ENCODE measurements at places on chromosomes 3 and 15.
A peak's percentile ranks its signal among the peaks of the same experiment; 100 is the strongest.

- no peak for DNase-seq
Measured at GRCh38 chr3:169240786-169241486, 422.6 kb downstream of the MECOM start.

- no peak for DNase-seq
Measured at GRCh38 chr3:13235079-13235478, 161.8 kb upstream of the IQSEC1 start.

- DNase-seq = no peak
Measured at GRCh38 chr3:133890037-133890436, 5.6 kb downstream of the RAB6B start.

DNA sequence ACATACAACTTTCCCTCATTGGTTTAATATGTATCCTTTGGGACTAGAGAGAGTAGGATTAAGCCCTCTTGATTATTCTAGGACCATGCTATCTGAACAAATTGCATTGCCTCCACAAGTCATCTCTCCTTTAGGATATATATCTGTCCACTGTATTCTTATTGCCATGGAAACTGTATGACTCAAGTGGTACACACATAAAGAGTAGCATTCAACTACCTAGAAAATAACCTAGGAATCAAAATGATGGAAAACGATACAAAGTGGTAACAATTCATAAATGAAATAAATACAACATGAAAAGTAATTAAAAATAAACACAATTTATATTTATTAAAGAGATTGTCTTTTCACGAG lies 212.1 kb upstream of the P2RY1 start:
- DNase-seq = no peak

DNA sequence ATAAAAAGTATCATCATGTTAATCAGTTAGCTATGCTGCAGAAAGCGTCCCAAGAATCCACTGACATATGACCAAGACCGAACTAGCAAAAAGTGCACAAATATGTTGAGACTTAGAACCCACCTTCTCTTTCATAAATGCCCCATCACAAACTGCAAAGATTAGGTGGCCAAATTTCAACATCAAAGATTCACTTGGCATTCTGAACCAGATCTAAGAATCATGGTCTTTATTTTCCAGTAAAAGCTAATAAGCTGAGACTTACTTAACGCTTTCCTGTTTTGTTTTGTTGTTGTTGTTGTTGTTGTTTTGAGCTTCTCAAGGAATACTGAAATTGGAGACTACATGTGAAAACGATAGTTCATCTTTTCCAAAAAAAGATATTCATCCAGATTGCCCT lies 62.4 kb downstream of the ZBTB20 start:
- no peak for DNase-seq

- peak; percentile 24 for DNase-seq
Measured at GRCh38 chr3:64650715-64651114, 37.1 kb downstream of the ADAMTS9 start.

- no peak for DNase-seq
Measured at GRCh38 chr3:25678581-25678980, 13.9 kb upstream of the TOP2B start.

DNA sequence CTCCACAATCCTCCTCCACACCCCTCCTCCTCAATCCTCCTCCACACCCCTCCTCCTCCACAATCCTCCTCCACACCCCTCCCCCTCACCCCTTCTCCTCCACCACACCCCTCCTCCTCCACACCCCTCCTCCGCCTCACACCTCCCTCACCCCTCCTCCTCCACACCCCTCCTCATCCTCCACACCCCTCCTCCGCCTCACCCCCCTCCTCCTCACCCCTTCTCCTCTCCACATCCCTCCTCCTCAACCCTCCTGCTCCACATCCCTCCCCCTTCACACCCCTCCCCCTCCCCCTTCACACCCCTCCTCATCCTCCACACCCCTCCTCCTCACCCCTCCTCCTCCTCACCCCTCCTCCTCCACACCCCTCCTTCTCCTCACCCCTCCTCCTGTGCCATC lies 69.8 kb upstream of the BLM start:
- no peak for DNase-seq

- no peak for DNase-seq
Measured at GRCh38 chr15:63065262-63066221, 23.0 kb downstream of the TPM1 start.

DNA sequence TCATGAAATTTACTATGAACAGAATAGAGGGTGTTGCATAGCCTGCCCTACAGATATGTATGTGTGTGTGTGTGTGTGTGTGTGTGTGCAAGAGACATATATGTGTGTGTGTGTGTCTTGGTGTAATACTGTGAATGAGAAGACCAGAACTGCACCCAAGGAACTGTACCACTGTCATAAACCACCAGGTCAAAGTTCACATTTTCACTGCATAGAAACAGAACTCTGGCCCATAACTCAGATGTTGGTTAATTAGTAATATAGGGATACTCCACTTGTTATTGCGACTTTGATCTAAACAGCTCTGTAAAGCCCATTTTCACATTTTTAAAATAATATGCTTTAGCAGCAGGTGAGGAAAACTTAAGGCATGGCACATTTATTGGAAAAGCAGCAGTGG lies 111.8 kb downstream of the IGF2BP2 start:
- no peak for DNase-seq

- peak; percentile 30 for DNase-seq
Measured at GRCh38 chr3:186413615-186414415, 51.8 kb upstream of the DGKG start.

- no peak for DNase-seq
Measured at GRCh38 chr3:49831341-49831740, 17.6 kb upstream of the UBA7 start.

- DNase-seq = no peak
Measured at GRCh38 chr3:39281533-39281932, 1.7 kb upstream of the CX3CR1 start.

GRCh38 chr3:133460809-133461208 lies 61.0 kb downstream of the BFSP2 start:
- DNase-seq = peak; percentile 60

DNA sequence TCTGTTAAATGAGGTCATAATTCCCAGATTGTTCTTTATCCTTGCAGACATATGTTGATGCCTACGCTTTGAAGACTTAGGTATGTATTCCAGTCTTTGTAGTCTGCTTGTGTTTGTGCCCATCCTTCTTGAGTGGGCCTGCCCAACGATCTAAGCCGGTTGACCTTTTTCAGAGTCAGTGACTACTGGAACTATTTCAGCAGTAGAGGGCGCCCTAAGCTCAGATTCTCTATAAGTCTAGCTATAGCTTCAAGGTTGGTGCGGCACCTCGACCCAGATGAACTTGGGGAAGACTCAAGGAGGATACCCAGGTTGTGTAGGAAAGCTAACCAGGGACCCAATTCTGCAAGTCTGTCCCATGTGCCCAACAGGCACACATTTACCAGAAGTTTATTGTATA lies 228.8 kb upstream of the PPP2R3A start:
- no peak for DNase-seq

DNA sequence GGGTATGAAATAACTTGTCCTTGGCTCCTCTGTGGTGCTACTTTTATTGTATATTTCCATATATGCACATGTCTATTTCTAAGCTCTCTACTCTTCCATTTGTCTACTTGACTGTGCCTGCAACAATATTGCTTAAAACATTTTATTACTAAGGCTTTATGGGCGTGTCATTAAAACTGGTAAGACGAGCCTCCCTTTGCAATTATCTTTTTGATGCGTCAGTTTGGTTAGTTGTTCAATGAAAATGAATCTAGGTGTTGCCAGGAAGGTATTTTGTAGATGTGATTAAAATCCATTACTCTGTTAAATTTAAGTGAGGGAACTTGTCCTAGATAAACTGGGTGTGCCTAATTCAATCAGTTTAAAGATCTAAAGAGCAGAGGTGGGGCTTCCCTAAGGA lies 12.9 kb upstream of the TRA2B start:
- no peak for DNase-seq

DNA sequence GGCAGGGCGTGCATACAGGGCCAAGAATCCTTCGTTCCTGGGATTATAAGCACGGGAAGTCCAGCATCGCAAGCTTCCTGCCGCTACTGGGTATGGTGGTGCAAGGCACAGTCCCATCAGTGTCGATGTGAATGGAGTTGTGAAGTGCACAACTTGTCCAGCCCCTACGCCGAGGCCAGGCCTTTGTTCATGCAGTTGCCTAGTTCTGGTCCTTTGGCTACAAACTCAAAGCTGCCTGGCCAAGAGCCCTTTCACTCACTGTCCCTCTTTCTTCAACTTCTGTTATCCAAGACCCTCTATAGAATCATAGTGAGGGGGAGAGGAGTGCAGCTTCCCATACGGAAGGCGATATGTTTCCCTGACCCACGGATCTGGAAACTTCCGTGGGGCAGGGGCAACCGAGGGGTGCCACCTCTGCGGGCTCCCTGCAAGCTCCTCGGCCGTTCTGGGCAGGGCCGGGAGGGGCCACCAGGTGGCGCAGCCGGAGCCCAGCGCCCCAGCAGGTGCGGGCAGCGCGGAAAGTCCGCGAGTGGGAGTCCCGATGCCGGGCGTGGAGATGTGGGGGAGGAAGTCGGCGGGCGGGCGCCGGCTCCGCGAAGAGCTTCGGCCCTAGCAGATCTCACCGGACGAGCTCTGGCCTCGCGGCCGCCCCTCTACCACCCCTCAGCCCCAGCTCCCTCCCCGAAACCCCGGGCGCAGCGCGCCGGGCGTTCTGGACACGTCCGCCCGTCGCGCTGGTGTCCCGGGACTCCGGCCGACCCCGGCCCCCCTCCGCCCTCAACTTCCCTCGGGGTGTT lies 693 bp downstream of the RASGRP1 start:
- DNase-seq = peak; percentile 31

DNA sequence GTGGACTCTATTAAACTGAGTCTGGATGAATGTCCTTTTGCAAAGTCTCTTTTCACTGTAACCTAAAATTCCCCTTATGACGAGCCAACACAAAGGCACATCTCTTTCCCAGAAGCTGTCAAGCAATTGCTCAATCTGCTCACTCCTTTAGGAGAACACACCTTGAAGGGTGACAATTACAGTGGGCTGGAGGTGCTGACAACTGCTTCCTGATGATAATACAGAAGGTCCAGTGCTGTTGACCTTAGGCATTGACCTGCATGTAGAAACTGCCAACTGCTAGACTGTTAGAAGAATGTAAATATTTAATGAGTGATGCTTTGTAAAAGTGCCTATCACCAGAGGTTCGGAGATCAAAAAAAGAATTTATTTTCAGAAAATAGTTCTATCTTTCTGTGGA lies 757.7 kb downstream of the GRM7 start:
- no peak for DNase-seq

GRCh38 chr3:185754920-185755319 lies 69.9 kb downstream of the IGF2BP2 start:
- no peak for DNase-seq

DNA sequence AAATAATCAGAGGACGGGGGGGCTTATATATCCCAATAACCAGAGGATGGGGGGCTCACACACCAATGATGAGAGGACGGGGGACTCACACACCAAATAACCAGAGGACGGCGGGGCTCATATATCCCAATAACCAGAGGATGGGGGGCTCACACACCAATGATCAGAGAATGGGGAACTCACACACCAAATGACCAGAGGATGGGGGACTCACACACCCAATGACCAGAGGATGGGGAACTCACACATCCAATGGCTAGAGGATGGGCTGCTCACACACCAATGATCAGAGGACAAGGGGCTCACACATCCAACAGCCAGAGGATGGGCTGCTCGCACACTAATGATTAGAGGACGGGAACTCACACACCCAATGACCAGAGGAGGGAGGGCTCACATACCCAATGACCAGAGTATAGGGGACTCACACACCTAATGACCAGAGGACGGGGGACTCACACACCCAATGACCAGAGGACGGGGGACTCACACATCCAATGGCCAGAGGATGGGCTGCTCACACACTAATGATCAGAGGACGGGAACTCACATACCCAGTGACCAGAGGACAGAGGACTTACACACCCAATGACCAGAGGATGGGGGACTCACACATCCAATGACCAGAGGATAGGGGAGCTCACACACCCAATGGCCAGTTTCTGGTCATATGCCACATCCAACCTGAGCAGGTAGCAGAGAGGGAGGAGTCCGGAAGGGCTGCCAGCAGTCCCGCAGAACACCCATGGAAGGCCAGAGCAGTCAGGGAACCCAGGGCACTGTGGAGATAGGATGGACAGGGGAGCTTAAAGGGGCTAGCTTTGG lies 10.6 kb downstream of the RAB6B start:
- no peak for DNase-seq

DNA sequence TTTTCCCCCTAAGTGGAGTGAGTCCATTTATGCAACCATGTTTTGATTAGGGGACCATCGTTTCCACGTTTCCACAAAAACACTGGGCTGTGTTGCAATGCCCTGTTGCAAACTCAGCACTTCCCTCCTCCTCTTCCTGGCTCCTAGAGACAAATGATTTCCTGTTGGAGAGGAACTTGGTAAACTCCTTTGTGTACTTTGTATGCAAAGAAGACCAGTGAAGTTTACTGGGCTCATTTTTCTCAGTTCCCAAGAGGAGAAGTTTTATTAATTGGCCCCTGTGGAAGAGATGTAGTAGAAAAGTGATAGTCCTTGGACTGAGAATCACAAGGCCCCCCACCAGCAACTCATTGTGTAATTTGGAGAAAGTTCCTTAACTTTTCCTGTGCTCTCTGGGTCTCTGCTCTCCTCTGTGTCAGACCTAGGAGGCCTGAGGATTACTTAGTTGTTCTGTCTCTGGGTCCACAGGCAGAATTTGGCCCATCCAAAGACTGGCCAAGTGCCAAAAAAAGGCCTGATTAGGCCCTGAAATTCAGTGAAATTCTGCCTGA lies 95.0 kb downstream of the ATG7 start:
- peak; percentile 66 for DNase-seq

DNA sequence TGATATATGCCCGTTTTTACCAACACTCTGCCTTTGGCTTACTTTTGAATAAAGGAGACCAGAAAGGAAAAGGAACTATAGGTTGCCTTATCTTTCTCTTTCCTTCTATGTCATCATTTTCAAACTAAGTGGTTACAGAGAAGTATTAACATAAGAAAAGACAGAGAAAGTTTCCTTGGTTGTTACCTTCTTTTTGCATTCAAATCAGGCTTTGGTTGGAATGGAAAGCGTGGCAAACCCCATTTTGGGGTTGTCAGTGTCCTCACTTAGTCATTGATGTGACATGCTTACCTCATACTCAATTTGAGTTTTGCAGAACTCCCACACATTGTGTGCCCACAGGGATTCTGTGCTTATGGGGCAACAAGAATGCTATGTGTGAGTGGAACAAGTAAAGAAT lies 3.7 kb upstream of the THRB start:
- DNase-seq = no peak

DNA sequence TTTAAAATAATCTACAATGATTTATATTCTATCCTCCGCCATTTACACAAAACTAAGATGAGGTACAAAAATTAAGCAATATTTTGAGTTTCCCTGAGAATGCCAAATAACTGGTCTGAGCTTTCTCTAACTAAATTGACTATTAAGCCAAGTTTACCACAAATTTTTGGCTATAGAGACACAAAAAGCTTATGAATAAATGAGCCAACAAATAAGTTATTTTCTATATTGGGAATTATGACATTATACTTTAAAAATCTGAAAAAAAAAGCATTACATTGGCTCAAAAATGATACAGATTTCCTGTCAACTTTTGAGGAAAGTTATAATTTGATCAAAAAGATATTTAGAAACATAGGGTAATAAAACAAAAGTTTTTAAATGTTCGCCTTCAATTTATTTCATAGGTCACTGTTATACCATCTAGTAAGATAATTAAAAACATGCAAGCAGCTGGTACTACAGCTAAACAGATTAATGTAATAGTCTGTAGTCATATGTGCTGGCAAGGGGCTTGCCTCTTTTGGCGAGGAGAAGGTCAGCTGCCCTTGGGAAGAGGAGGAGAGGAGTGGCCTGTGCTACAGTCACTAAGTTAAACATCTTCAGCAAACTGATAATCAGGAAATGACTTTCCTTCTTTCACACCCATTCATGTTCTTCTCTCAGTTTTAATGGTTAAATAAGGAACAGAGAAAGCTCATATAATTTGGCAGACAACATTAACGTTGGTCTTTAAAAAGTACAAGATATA lies 318.5 kb downstream of the TBC1D5 start:
- DNase-seq = no peak
